Pericardium fibroblast (primary cell): ENCODE measurements at places on chromosomes 13 and 19. TPM values are rescaled to one million over a fixed set of nuclear protein-coding genes. Genes with fewer than 3 reads are reported as not detected.

Gene EXOC3L2
- total RNA-seq = 1.0 and 2.0 TPM in 2 replicates

Gene LRRC25
- 0.12 TPM in 1 of 2 replicates, not detected in the other for total RNA-seq

Gene ZNF491
- 0.58 TPM in 1 of 2 replicates, not detected in the other for total RNA-seq

Gene PSG6
- total RNA-seq = not detected in 2 replicates

Gene CRLF1
- total RNA-seq = 135 and 318 TPM in 2 replicates

Gene CEACAM6
- not detected in 2 replicates for total RNA-seq

Gene RAB3A
- 2.0 and 2.2 TPM in 2 replicates for total RNA-seq

Gene LAIR1
- total RNA-seq = not detected in 2 replicates

Gene CEACAM4
- not detected in 2 replicates for total RNA-seq

Gene GARIN5A
- 1.1 TPM in 1 of 2 replicates, not detected in the other for total RNA-seq

Gene ERICH6B
- not detected in 2 replicates for total RNA-seq

Gene CACNG6
- 0.09 and 0.23 TPM in 2 replicates for total RNA-seq

Gene LILRA2
- total RNA-seq = not detected in 2 replicates

Gene CGB2
- not detected in 2 replicates for total RNA-seq

Gene ZNF570
- 2.7 and 6.4 TPM in 2 replicates for total RNA-seq

Gene ZNF575
- total RNA-seq = 0.43 and 0.58 TPM in 2 replicates

Gene CYP2F1
- not detected in 2 replicates for total RNA-seq

Gene TEX101
- not detected in 2 replicates for total RNA-seq

Gene BRCA2
- total RNA-seq = 0.47 and 7.2 TPM in 2 replicates

Gene ZNF429
- total RNA-seq = 3.9 and 6.0 TPM in 2 replicates

Gene ELSPBP1
- not detected in 2 replicates for total RNA-seq

Gene ZNF20
- total RNA-seq = 3.3 and 12.5 TPM in 2 replicates

Gene LHB
- total RNA-seq = not detected in 2 replicates

Gene NLRP5
- not detected in 2 replicates for total RNA-seq

Gene SMAD9
- total RNA-seq = 6.2 and 7.8 TPM in 2 replicates

Gene NLRP4
- not detected in 2 replicates for total RNA-seq

Gene RUBCNL
- total RNA-seq = not detected in 2 replicates

Gene TSEN34
- 114 and 119 TPM in 2 replicates for total RNA-seq

Gene DNAAF3
- total RNA-seq = 0.26 TPM in 1 of 2 replicates, not detected in the other

Gene RCBTB1
- total RNA-seq = 11.2 and 12.8 TPM in 2 replicates

Gene ATCAY
- not detected in 2 replicates for total RNA-seq

Gene LILRB3
- not detected in 2 replicates for total RNA-seq

Gene TMEM86B
- 0.51 and 0.93 TPM in 2 replicates for total RNA-seq

Gene USHBP1
- not detected in 2 replicates for total RNA-seq

Gene CYP4F22
- not detected in 2 replicates for total RNA-seq

Gene KIR2DL1
- total RNA-seq = not detected in 2 replicates

Gene KIR2DL3
- not detected in 2 replicates for total RNA-seq

Gene UPK1A
- not detected in 2 replicates for total RNA-seq

Gene KLK2
- not detected in 2 replicates for total RNA-seq

Gene ZNF155
- total RNA-seq = 5.0 and 6.3 TPM in 2 replicates

Gene ZNF471
- 1.5 and 4.6 TPM in 2 replicates for total RNA-seq

Gene DACH1
- total RNA-seq = under 0.01 and 0.09 TPM in 2 replicates

Gene SIGLEC8
- total RNA-seq = not detected in 2 replicates

Gene PSG11
- total RNA-seq = not detected in 2 replicates
